ENCODE measurements at places on chromosomes 16 and 17.

DNA sequence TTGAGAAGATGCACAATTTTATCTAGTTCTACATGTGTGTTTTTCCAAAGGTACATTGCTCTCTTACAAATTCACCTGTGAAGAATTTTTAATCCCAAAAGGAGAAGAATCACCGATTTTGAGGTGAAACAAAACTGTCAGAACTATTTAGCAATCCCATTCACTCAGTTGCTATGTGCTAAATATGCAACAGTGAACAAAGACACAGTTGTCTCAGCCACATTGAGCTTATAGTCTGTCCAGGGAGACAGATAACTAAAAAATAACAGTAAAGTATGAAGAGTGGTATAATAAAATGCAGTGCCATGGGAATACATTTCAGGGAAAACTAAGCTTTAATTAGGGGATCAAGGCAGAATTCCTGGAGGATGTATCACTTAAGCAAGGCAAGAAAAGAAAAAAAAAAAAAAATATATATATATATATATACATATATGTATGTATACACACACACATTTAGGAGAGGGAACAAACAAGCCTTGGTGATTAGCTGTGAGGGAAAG lies 110.4 kb downstream of the SPAG9 start:
- DNase-seq: peak; percentile 31

DNA sequence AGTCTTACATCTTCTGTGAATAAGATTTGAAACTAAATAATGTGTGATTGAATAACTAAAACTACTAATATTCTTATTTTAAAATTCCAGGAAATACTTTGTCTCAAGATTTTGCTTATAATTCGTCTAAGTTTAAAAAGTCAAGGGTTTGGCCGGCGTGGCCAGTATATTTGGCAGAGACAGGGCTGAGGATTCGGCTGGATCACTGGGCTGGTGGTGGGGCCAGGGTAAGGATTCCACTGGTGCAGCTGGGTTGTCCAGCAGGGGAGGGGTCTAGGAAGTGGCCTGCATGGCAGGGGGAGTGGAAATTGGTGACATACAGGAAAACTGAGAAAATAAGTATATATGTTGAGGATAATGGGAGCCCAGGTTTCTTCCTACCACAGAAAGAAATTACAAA lies 75.7 kb downstream of the MYO1D start:
- no peak for DNase-seq

- no peak for DNase-seq
Measured at GRCh38 chr17:34423978-34424813, 61.2 kb upstream of the CCL1 start.

DNA sequence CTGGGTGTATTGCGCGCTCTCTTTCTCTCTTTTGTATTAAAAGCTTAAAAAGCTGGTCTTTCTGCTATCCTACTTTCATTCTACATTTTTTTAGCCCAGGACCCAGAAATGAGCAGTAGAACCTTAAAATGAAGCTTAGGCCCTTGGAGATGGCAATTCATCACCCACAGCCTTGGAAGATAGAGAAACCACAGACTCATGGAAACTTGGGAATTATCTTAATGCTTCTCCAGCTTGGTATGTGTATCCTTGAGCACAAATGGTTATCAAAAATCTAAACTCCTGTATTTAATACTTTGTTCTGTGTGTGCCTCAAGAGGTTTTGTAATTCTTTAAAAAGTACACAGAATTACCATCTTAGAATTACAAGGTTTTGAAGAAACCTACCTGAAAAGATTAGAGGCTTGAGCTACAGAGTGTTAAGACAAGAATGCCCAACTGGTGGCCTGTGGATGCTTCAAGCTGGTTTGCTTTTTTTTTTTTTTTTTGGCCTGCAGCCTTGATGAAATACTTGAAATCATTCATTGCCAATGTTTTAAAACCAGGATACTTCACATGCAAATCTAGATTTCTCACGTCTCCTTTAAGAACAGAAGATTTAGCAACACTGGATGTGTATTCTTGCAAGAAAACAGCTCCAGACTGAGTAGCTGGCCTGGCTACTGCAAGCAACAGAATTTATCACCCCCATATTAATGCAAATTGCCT lies 105.0 kb downstream of the XYLT1 start:
- peak; percentile 67 for DNase-seq

GRCh38 chr16:65126845-65127624 lies 5.2 kb upstream of the CDH11 start:
- no peak for DNase-seq

DNA sequence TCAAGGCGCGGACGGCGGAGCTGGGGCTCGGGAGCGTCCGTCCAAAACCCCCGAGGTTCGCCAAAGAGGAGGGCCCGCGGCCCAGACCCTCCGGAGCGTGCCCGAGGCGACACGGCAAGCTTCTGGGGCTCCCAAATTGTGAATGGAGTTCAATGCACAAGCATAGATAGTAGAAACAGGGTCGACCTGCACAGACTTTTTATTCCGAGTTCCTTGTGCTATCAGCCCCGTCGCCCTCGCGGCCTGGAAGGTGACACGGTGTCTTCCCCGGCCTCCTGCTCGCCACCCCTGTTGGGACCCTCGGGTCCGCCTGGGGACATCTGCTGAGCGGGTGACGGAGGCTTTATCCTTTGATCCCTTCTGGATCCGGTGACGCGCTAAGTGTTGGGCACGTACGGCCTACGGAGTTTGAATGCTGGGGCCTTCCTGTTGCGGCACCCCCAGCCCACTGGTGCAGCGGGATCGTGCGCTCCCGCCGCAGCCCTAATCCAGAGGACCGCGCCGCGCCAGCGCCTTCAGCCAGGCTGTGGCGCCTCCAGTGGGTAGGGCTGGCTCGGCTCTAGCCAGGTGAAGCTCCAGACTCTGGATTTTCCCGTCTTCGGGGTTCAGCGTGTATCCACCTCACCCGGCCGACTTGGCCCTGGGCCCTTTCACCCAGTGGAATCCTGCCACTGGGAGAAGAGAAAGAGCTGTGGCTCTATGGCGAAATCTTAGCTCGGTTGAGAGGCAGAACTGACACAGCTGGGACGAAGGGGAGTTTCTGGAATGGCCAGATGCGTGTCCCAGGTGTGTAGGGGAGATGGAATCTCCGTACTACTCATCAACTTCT lies 17.0 kb upstream of the NTN1 start:
- DNase-seq: no peak

DNA sequence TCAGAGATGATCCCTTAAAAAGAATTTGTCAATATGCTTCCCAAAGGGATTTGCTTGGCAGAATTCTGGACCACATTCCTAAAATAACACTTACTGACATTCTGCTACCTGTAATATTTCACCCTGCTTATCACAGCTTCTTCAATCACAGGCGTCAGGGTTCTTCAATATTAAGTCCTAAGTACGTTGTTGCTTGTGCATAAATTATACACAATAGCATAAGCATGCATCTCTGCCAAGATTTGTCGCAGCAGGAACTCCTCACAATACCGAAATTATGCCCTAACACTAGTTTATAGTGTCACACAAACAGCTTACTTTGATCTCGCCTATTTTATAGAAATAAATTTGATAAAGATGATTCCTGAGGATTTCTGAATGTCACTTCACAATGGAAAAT lies 48.9 kb downstream of the UBE2G1 start:
- no peak for DNase-seq

DNA sequence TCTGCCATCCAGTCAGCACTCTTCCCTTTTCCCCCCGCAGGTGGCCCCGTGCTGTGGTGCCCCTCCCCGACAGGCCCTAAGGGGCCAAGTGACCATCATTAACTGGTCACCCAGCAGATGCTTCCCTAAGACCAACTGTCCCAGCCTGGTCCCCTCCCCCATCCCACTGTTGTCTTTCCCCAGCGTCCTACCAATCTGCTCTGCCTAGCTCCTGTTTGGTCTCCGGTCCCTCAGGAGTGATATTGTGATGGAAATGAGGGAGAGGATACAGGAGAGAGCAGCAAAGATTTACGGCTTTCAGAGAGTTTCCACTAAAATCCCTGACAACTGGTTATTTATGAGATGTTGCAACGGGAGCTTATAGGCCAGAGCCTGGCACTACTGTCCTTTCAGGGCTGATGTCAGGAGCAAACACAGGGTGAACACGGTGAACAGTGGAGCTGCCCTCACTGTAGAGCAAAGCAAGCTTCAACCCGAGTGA lies 1.4 kb upstream of the TTLL6 start:
- no peak for DNase-seq

DNA sequence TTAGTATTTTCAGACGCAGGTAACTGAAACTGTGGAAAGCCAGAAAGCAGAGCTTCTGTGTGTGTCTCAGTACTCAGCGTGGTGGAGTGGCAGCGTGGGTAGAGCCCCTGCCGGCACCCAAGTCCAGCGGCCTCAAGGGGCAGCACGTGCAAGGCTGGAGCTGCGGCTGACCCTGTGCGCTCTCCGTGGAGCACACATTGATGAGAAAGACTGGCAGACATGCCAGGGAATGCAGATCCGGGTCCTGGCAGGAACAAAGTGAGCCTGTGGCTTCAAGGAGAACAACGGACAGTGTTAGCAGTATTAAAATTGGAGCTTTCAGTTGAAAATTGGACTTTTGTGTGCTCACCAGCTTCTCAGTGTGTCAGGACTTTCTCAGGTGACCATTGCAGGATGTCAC lies 23.3 kb downstream of the ZC3H18 start:
- DNase-seq: no peak

GRCh38 chr16:24539850-24540601 lies 660 bp downstream of the RBBP6 start:
- DNase-seq: no peak

- peak; percentile 15 for DNase-seq
Measured at GRCh38 chr17:71899317-71899716, 221.5 kb upstream of the SOX9 start.

GRCh38 chr16:24337013-24337412 lies 80.9 kb downstream of the CACNG3 start:
- DNase-seq: no peak

- DNase-seq: peak; percentile 46
Measured at GRCh38 chr17:41705271-41705991, 6.7 kb upstream of the GAST start.

GRCh38 chr17:41518789-41519449 lies at the start of gene KRT15:
Gene KRT15, minus strand, starts transcription at chr17:41518890. Its CDS starts 63 bp downstream, at chr17:41518827.
- no peak for DNase-seq

DNA sequence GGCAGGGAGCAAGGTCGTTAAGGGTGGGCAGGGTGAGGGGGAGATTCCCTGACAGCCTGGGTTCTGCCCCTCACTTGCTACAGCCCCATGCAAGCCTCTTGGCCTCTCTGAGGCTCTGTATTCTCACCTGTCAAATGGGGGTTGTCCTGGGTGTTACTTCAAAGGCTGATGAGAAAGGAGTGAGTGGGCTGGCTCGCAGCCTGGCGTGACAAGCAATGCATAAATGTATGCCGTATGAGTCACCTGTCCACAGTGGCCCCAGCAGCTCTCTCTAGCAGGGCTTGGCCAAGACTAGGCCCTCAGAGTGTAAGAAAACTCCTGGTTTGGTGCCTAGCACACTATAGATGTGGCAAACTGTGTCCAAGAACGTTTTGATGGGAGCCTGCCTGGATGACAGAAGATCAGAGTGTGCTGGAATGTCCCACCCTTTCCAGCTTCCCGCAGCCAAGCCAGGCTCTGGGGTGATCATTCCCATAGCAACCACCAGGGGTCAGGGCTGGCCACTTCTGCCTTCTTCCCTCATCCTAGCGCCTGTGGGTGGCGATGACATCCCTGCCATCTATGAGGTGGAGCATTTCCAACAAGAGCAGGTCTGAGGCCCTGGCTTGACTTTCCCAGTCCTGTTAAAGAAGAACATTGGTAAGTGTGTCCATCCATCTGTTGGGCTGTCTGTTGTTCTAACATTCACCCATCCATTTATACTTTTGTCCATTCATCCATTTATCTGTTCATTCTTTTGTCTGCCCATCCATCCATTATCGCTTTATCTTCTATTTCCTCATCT lies 37.2 kb upstream of the ADGRG1 start:
- DNase-seq: peak; percentile 74

- DNase-seq: no peak
Measured at GRCh38 chr16:81748476-81749198, 30.5 kb upstream of the PLCG2 start.

DNA sequence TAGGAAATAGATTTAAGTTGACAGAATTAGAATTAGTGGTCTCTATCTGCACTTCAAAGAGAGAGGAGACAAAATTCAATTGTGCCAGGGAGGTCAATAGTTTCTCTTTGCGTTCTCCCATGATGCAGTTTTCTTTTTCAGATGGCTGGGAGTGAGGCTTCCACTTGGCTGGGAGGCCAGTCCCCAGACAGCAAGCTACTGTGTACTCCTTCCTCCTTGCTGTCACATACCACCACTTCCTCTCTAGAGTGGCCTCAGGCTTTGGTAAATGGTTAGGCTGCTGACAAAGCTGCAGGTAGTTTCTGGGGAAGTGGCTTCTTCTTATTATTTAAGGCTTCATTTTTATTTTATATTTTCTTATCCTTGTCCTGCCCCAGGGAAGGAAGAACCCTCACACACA lies 106.2 kb upstream of the HS3ST4 start:
- DNase-seq: no peak

DNA sequence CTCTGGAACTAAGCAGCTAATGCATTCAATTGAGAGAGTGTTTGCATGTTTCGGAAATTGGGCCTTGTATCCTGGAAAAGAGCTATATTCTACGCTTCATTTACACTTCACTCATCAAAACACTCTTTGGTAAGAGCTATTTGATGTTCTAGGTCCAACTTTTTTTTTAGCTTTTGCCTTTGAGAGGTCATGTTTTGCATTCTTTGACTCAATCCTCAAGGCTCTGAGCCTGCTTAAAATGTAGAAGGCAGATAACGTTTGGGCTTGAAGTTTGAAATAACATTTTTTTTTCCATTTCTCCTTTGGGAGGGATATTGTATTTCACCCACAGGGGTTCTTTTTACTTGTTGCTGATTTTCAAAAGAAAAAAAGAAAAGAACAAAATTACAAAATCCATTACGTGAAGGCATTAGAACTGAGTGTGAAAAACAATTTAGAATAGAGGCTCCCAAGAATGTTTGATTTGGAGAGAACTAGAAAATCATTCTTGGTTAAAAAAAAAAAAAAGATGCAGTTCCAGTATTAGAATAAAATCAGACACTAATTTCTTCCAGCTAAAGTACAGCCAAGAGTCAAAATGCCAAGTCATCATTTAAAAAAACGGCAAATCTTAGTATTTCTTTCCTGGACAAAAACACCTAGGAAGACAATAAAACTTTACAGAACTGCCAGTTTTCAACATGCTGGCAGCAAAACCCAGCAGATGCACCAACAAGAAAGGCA lies 268.5 kb downstream of the GRIN2A start:
- no peak for DNase-seq

- no peak for DNase-seq
Measured at GRCh38 chr16:88015806-88016140, 64.5 kb downstream of the BANP start.

Data from fibroblast of upper back skin (primary cell).